ENCODE measurements at places on chromosomes 4 and X.

DNA sequence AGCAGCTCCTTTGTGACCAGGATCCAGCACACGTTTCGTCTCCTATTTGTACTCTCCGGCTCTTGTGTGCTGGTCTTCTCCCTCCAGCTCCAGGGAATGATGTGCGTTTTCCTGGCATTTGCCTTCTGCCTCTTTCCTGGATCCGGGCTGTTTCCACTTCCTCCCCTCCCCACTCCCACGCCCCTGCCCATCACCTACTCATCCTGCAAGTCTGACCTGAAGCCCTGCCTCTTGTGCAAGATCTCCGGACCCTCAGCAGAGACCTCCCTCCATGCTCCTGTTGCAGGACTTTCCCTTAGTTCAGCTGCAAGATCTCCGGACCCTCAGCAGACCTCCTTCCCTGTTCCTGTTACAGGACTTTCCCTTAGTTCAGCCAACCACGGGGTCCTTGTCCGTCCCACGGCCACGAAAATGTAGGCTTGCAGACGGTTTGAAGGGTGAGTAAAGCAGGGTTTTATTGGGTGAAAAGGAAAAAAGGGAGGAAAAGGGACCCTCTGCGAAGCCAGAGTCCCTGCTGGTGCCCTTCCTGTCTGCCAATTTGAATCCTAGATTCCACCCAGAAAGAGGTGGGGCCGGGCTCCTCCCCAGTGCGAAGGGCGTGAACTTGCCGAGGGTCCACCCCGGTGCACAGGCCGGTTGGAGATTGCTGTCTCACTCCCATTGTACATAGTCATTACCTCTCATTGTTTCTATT is 74.4 kb upstream of the IRF2 start:
- DNase-seq = no peak

DNA sequence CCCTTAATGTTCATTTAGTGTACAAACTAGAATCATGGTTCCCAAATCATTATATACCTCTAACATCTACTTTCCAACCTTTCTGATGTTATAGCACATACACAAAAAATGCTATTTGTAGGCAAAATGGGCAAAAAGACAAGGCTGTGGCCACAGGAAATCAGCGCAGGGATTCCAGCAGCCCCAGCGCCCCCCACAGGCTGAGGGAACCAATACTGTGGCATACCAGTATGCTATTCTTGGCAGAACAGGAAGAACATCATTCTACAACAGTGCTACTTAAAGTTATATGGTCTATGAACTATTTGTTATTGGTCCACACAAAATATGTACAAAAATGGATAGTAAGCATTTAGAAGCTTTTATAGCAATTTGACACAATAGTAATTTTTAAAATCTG is 25.3 kb downstream of the STEEP1 start:
- no peak for DNase-seq

DNA sequence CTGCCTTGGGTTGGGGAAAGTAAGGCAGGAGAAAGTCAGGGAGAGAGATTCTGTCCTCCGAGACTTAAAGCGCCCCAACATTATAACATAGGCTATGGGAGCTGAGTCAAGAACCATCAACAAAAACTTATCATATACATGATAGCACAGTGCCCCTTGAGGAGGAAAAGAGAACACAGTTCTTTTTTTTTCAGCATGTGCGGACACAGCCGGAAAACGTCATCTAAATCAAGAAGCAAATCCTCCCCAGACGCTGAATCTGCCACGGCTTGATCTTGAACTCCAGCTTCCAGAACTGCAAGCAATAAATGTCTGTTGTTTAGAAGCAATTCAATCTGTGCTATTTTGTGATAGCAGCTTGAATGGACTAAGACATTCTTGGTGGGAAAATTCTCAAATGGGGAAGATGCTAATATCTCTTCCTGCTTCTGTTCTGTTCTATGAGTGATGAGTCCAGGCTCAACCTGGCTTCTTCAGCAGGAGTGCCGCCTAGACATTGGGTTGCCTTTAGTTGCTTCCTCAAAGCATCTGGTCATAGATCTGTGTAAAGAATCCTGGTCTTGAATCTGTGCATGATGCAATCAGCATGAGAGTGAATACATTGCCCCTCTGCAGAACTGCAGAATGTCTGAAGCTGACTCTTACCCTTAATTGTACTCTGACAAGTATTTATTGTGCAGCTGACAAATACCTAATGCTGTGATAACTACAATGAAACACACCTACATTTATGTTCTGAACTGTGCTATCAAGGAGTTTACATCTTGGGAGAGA is 549.8 kb upstream of the PRKX start:
- no peak for DNase-seq

DNA sequence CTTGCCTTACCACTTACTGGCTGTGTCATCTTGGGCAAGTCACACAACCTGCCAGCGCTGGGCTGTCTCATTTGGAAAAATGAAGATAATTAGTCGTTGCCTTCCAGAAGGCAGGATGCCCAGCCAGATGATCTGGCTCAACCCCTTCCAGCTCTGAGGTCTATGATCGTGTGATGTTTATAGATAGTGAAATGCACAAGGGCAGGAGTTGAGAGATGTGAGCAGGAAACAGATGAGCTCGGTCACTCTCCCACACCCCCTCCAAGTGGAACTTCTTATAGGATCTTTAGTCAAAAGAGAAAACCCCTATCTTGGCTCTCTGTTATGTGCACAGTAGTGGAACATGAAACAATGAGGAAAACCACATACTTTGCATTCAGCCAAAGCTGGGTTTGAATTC is 336.8 kb upstream of the PPARGC1A start:
- no peak for DNase-seq

- DNase-seq = no peak
Observed at GRCh38 chr4:188297873-188298272, 158.6 kb downstream of the TRIML1 start.

- no peak for DNase-seq
Observed at GRCh38 chr4:165079476-165079875, 25.8 kb downstream of the TRIM75 start.

DNA sequence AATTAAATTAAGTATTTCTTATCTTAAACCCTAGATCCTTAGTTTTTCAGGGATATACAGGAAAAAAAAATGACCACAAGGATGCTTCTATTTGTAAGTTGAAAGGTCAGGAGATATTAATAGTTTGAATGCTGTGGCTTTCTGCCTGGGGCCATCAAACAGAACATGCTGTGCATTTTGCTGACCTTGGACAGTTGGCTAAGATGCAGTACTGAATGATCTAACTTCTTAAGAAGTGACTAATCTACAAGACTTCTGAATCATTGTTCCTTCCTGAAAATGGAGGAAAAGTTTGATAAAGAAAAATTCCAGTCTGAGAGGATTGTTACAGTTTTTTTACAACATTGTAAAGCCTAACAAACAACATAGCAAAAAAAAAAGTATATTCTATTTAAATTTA is 237.8 kb upstream of the JADE1 start:
- DNase-seq = no peak

- no peak for DNase-seq
Observed at GRCh38 chr4:4694296-4694772, 152.5 kb upstream of the STX18 start.

- DNase-seq = no peak
Observed at GRCh38 chrX:118499295-118499694, 3.7 kb downstream of the DOCK11 start.

DNA sequence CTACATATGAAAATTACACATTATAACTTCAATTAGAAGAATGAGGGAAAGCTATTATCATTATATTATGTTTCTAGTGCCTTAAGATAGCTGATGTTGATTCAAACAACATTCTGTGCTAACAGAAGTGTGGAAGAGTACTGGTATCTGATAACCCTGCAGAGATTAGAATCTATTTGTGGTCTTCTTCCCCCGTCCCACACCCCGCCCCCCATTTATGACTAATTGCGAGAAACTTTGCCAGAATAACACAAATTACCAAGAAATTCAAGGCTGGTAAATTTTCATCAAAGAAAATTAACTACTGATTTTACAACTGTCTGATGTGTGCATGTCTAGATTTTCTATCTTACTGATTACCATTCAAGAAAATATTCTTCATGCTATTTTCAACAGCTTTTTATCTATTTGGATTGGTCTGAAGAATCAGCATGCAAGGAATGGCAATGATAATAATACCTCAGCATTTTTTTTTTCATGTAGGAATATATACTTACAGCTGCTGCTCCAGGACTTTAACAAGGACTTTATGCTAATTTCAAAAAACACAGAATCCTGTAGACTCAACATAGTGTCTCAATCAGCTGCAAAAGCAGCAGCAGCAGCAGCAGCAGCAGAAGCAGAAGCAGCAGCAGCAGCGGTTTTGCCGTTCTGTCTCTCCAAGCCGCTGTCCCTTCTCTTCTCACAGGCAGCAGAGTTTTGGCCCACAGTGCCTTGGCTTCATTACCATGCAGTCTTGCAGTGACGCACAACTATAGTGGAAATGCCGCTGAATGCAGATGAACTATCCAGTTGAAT is 126.7 kb downstream of the FRYL start:
- DNase-seq = peak; percentile 37

- no peak for DNase-seq
Observed at GRCh38 chr4:65671372-65671771, 1.1 kb upstream of the EPHA5 start.

GRCh38 chr4:77695774-77696173 is 90.2 kb downstream of the CXCL13 start:
- DNase-seq = no peak

DNA sequence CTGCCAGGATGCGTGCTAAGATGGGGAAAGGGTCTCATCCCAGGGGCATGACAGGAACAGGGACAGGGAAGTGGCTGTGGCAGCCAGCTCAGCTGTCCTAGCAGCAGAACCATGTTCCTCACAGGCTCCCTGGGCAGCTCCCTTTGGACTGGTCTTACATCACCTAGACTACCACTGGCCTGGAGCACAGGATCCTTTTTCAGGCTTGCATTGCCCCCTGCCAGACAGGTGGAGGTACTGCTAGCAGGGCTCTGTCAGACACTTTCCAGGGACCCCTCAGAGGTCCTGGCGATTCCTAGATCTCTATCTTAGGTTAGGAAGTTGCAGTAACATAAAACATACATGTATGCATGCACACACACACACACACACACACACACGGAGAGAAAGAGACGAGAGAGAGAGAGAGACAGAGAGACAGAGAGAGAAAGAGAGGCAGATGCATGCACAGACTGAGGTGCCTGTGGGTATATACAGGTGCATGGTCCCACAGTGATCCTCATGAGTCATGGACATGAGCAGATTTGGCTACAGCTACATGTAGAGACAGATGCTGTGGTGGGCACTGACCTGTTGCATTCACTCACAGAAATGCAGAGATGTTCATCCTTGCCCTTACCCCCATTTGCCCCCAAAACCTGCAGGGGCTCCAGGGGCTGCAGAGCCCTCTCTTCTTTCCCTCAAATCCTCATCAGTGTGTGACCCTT is 63.6 kb downstream of the STARD8 start:
- no peak for DNase-seq

GRCh38 chrX:129516402-129516801 is 6.9 kb downstream of the SMARCA1 start:
- DNase-seq = no peak

- DNase-seq = no peak
Observed at GRCh38 chr4:125891597-125892258, 577.0 kb downstream of the FAT4 start.

DNA sequence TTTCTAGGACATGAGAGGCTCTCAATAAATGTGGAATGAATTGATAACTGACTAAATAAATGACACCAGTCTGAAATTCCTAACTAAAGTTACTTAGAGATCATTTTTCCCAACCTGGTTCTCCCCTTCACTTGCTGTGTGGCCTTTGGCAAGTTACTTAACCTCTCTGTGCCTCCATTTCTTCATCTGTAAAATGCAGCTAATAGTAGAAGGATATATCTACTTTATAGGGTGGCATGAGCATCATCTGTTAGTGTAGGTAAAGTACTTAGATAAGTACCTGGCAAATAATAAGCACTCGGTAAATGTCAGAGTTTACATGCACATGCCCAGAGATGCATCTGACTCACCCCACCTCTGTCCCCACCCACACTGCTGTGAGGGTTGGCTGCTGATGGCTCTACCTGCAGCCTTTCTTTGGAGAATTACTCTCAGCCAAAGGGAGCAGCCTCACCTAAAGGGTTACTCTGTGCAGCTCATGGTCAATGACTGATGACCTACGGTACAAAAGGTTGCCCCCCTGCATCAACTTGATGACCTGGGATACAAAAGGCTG is 139.3 kb downstream of the CHIC2 start:
- no peak for DNase-seq

GRCh38 chr4:8274765-8275547 is 5.4 kb downstream of the HTRA3 start:
- DNase-seq = no peak

DNA sequence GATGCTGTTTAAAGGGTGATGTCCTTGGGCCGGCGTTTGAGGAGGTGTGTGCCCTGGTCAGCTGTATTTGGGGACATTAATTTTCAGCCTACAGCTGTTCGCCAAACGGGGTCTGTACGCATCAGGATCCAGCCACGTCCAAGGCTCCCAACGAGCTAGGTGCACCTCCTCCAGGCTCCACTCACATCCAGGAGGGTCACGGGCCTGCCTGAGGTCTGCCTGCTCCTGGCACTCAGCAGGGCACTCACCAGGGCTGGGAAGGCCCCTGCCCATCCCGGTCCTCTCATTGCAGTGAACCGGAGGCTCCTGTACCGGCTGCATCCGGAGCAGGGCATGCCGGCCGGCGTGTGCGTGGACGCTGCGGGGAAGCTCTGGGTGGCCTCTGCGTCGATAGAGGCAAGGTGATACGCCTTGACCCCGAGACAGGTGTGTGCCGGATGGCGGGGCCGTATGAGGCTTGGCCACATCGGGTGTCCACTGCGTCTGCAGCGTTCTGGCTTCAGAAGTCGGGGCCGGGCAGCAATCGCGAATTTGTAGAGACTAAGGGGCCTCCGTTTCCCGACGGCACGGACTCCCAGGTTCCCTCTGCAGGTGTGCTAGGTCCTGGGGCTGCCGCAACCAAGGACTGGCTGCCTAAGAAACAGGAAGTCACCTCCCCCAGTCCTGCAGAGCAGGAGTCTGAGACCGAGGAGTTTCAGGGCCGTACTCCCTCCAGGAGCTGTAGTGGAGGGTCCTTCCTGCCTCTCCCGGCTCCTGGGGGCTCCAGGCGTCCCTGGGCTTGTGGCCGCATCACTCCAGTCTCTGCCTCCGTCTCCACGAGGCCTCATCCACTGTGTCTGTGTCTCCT is 27.5 kb upstream of the PLCXD1 start:
- DNase-seq = no peak

DNA sequence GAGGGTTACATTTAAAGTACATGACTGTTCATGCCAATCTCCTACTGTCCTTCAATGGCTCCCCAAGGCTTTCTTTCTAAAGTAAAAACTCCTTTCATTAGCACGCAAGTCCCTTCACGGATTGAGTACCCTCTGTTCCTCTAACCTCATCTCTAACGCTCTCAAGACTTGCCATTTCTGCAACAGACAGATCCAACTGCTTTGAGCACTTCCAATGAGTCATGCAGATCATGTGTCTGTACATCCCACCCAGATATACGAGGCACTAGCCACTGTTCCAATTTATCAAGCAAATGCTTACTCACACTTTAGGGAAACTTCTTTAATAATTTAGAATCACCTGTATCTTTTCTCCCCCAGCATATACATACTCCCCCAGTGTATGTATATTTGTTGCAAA is 332.5 kb upstream of the ZFP42 start:
- DNase-seq = no peak

GRCh38 chr4:2377241-2377640 is 41.2 kb downstream of the ZFYVE28 start:
- no peak for DNase-seq

GRCh38 chr4:13236485-13236884 is 247.7 kb downstream of the RAB28 start:
- no peak for DNase-seq

Data from stimulated activated CD8-positive, alpha-beta memory T cell treated with anti-CD3 and anti-CD28 coated beads, Interleukin-15, amount 100 ng/mL, for 48 hours (primary cell).